Hematopoietic multipotent progenitor cell treated with erythropoietin and hydrocortisone succinate and interleukin-3 and kit ligand, for 6 days (in vitro differentiated cells): ENCODE measurements at places on chromosomes 2 and 18.

DNA sequence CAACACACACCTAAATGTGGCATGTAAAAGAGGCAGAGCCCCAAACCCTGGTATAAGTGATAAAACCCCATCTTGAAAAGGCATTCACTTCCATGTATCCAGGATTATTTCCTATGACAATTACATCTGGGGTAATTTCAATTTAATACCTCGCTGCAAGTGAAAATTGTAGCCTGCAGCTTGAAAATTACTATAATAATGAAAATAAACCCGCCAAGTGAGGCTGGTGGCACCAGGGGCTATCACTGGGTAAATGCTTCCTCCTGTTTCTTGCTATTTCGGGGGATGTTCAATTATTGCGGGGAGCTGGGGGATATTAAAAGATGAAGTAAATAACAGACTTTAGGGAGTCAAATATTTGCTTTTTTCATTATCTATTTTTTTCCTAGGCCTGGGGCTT lies 159.5 kb upstream of the CAPN13 start:
- DNase-seq: no peak

DNA sequence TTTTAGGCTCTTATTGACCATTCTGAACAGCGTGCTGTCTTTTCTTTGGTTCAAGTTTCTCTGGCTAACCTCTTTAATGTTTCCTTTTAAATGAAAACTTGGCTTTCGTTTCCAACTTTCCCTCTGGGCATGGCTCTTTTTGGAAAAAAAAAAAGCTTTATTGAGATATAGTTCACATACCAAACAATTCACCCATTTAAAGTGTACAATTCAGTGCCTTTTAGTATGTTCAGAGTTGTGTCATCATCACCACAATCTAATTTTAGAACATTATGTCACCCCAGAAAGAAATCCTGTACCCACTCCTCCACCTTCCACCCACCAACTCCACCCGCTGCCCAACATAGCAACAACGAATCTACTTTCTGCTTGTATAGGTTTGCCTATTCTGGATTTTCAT lies 322.4 kb downstream of the ADCYAP1 start:
- no peak for DNase-seq

- DNase-seq: no peak
These were observed 175.1 kb upstream of the PIEZO2 start for GRCh38 chr18:11324510-11324909.

DNA sequence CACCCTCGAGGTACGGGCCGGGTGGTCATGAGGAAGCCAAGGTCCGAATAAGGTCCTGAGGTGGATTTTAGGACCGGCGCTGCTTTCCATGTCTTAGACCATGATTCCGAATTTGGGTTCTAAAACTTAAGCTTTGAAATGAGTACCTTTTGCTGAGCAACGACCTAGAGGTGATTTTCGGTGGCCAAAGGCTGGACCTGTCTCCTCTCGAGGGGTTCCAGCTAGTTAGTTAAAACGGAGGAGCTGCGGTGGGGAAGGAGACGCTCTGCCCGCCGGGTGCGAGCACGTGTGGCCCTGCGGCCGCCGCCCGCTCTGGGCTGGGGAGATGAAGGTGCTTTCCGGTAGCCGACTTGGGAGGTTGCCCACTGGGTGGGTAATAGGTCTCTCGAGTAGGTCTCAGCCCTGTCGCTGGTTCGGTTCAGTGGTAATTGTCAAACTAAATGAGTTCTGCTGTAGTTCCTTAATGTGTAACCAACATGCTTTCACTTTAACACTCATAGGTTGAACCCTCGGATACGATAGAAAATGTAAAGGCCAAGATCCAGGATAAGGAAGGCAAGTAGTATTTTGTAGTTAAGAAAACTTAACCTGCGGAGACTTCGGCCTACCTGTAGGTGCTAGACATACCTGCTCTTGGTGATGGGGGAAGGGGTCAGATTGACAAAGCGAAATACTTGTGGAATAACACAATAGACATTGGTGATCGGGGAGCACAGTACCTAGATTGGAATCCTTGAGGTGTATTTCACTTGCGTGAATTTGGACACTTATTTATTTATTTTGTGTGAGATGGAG lies 572 bp downstream of the RPS27A start:
- peak; percentile 58 for DNase-seq

DNA sequence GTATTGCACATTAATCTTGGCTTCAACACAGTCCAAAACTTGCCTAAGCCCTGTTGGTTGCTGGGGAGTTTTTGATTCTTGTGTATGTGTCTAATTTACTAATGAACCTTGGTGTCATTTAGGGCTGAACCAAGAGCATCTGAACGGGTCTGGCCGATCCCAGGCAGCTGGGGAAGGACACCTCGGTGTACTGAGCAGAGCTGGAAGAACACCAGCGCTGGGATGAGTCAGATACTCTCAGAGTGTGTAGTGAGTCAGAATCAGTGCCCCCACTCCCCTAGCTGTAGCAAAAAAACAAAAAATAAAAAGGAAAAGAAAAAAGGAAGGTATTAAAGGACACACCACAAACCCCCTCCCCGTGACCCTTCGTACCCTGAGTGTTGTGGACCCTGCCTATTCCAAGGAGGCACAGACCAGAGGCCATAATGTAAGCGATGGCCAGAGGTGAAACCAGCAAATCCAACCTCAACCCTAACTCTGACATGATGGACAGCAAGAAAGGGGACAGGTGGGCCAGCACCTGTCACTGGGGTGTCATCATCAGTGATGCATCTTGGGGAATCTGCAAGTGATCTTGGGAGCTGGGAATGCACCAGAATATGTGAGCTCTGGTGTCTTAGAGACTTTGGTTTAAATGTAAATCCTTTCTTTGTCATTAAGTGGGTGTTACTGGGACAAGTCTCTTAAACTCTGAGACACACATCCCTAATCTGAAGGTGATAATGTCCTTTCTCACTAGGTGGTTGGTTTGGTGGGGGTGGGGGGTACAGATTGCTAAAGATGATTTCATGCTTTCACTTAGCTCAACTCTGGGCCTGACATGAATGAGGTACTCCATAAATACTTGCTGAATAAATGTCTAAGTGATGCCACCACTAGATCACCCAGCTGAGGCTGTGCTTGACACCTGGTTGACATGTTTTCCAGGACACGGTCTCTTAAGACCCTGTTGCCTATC lies 34.2 kb upstream of the NCOA1 start:
- peak; percentile 80 for DNase-seq

GRCh38 chr2:179939259-179939658 lies 67.8 kb downstream of the CWC22 start:
- DNase-seq: no peak

DNA sequence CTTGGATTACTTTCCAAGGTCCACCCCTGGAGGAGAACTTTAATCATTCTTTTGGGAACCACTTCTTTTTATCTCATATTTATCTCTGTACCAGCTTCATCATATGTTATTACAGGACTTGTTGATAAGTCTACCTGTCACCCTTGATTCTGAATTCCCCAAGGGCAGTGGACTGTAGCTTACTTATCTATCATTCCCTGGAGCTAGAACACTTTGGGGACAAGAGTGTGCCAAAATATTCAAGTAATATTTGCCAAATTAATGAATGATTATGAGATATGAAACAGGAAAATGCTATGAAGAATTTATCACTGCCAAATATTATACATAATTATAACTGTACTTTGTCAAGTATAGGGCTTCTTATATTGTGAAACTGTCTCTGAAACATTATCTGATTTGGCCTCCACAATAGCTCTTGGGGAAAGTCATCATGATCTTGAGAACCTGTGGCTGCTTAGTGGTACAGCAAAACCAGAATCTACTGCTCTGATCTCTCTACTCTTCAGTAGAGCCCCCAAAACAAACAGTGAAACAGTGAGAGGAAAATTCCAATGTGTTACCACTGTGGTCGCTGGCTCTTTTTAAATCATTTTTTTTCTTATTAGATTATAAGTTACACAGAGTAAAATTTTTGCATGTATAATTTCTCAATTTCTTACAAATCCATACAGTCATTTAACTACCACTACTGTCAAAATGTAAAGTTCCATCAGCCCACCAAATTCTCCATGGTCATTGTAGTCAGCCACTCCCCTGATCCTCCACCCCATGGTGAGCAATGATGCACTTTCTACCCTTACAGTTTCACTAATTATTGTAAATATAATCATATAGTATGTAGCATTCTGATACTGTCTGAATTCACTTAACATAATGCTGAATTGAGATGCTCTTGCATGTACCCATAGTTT lies 197.5 kb downstream of the PIEZO2 start:
- peak; percentile 37 for DNase-seq

- no peak for DNase-seq
These were observed 116.6 kb upstream of the EFEMP1 start for GRCh38 chr2:56040189-56040588.

DNA sequence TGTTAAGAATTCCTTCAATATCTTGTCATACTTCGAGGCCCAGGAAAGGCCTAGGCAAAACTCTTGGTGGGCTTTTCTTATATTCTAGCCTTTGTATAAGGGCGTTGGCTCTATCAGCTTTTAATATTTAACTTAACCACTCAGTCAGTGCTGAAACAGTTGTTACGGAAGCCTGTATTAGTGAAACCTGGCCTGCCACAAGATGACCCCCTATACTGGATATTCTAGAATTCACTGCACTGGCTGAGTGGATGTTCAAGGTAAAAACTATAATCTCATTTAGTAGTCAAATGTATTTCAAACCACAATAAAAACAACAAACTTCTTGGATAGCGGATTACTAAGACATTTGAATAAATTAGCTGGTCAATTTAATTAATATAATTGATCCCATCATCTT lies 91.7 kb upstream of the HNMT start:
- DNase-seq: no peak

DNA sequence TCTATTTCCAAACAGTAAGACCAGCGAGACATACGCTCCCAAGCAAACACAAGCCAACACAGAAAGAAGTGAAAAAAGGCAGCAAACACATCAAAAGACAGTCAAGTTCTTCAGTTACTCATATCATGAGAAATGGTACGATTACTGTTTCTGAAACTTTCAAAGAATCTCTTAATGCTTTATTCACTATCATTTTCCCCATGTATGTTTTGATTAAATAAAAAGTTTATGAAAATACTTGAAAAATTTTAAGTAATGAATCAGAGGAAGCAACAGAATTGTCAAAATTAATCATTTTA lies 114.9 kb downstream of the HDAC4 start:
- no peak for DNase-seq

DNA sequence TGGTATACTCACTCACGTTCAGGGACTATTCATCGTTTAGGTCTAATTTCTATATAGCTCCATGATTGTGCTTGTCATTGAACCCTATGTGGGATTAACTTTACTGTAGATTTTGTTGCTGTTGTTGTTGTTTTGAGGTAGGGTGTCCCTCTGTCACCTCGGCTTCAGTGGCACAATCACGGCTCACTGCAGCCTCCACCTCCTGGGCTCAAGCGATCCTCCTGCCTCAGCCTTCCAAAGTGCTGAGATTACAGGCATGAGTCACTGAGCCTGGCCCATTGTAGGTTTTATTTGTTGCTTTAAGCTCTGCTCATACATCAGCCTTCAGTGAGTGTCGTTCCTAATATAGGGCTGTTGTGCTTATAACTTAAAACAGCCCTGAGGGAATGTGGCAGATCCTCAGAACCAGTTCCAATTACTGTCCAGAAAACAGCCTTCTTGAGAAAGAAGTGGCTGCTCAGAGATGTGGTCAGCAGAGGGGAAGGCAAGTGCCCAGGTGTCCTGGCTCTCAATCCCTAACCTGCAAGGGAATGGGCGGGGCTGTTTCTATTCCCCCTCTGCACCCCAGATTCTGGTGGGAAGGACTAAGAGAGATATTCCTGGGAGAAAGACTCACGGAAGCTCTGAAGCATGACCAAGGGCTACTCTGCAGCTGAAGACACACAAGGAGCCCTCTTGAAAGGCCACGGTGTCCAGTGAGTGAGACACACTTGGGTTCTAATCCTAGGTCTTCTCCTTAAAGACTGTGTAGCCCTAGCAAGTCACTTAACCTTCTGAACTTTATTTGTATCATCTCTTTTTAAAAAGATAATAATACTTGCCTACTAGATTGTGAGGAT lies 79.6 kb upstream of the LCLAT1 start:
- no peak for DNase-seq

DNA sequence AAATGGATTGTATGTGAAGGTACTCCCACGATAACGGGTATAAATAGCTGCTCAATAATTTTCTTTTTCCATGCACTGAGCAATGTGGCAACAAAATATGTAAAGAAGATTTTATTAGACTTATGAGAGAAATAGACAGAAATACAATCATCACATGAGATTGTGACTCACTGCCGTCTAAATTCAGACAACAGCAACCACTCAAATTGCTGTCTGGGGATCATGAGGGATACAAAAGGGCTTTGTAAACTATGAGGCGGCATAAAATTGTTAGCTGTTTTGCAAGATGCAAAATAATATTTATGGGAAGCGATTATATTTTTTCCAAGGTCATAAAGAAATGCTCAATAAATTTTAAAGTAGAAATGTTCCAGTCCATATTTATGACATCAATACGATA lies 259.1 kb upstream of the AGAP1 start:
- DNase-seq: no peak

- DNase-seq: no peak
These were observed 7.7 kb downstream of the TSHZ1 start for GRCh38 chr18:75218065-75218923.

- DNase-seq: peak; percentile 27
These were observed 638 bp downstream of the ST3GAL5 start for GRCh38 chr2:85888020-85888683.

DNA sequence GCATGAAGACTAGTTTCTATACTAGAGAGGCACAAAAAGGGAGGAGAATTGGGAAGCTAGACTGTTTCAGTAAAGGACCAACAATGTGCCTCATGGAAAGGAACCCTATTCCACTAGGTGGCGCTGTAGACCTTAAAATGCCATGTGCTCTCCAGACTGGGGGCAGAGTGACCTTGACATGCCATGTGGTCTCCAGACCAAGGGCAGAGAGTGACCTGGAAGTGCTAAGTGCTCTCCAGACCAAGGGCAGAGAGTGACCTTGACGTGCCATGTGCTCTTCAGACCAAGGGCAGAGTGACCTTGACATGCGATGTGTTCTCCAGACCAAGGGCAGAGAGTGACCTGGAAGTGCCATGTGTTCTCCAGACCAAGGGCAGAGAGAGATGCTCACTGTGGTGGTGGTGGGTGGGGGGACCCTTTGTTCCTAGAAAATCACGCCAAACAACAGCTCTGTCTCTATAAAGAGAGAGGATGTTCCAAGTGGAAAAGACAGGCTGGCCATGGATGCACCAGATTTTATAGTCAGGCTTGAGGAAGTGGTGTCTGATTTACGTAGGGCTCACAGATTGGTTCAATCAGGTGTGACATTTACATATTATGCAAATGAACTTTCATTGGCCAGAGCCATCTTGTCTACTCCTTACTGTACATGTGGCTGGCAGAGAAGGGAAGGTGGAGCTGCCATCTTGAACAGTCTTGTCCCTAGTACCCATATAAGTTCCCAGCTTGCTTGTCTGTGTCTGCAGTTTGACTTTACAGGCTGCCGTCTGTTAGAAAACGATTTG lies 344.0 kb upstream of the DDX18 start:
- peak; percentile 70 for DNase-seq

GRCh38 chr2:81976998-81977397 lies 1672.4 kb upstream of the LRRTM1 start:
- no peak for DNase-seq

- peak; percentile 36 for DNase-seq
These were observed 18.1 kb upstream of the MGAT4A start for GRCh38 chr2:98749066-98749450.
